ENCODE measurements at places on chromosomes 3 and 15.

- no peak for DNase-seq
Observed at GRCh38 chr3:149969110-149969939, 1.4 kb downstream of the PFN2 start.

GRCh38 chr3:35042210-35042991 is 596.9 kb upstream of the ARPP21 start:
- DNase-seq, result no peak

GRCh38 chr3:122403489-122403888 is 12.4 kb downstream of the WDR5B start:
- DNase-seq, result no peak

DNA sequence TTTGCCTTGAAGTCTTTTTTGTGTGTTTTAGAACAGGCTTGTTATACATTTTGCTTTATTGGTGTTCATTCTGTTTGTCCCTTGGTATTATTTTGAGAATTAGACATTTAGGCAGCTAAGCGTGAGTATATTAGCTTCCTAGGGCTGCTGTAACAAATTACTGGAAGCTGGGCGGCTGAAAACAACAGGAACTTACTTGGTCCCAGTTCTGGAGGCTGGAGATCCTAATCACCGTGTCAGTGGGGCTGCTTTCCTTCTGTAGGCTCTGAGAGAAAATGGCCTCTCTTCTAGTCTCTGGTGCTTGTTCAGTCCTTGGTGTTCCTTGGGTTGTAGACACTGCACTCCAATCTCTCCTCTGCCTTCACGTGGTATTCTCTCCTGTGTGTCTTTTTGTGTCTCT is 142.3 kb downstream of the KLHL25 start:
- no peak for DNase-seq

DNA sequence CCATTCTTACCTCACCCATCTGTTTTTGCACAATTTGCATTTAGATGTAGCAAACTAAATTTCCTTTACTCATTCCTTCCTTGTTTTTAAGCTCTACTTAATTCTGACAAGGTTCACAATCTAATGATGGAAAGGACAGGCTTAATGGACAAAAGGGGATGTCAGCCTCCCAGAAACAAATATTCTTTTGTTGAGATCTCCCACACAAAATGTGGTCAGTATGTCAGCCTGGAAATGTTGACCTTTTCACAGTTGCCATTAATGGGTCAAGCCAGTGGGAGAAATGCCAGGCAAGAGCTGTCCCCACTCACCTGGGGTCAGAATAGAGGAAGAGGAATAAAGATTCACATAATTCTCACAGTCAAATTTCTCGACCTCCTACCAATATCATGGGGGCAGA is 27.0 kb downstream of the WWTR1 start:
- no peak for DNase-seq

DNA sequence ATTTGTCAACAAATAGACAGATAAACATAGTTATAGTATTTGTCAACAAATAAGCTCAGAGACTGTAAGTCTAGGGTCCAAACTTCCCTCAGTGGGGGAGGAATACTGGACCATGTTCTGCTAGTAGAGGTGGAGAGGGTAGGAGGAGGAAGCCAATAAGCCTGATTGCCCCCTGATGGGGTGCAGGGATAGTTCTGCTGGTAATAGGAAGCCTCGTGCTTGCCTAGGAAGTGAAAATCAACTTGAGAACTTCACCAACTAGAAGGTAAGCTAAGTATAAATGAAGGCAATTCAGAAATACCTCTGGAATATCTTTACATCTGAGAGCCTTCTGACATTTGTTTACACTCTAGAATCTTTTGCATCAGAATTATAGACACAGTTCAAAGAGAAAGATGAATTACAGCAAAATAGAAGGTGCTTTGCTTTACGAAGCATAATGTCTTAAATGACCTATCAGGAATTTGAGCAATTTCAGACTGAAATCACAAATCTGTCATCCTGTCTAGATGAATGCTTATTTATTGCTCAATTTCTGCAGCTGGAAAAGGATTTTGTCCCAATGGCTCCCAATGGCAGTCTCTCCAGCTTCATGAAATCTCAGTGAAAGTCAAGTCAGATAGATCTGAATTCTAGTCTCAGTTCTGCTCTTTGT is 225.6 kb upstream of the TBC1D5 start:
- no peak for DNase-seq

DNA sequence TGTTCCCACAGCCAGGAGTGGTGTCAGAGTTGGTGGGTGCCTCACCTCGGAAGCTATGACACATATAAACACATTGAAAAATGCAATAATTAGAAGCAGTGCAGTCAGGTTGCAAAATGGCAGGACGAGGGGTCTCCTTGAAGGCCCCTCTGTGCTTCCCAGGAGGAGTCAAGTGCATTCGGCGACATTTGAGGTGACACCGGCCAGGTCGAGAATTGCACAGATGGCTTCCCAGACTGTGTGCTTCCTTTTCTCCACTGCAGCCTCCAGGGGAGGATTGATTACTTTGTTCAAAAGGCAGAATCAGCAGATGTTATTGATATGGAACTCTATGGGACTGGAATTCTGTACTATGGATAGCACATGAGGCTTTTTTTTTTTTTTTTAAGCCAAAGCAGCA is 163.2 kb downstream of the MINAR1 start:
- DNase-seq, result no peak

- no peak for DNase-seq
Observed at GRCh38 chr3:8143186-8143585, 358.4 kb upstream of the LMCD1 start.

GRCh38 chr3:26682406-26682805 is 59.8 kb downstream of the LRRC3B start:
- no peak for DNase-seq

DNA sequence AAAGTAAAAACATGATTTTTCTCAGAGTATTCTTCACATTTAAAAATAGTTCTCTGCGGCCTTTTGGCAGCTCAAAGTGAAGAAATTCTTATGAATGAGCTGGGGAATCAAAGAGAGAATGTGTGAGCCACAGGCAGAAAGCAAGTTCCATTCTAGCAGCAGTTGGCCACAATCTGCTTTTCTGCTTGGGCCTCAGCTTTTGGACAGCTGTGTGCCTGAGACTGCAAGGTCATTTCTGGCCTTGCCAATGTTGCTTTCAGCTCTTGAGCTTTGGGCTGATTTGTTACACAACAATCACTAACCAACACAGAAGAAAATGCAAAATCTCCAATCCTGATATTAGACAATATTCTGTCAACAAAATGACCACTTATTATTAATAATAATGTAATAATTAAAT is 14.4 kb upstream of the TM4SF4 start:
- no peak for DNase-seq

GRCh38 chr3:10762116-10762515 is 53.9 kb upstream of the SLC6A11 start:
- DNase-seq, result no peak

DNA sequence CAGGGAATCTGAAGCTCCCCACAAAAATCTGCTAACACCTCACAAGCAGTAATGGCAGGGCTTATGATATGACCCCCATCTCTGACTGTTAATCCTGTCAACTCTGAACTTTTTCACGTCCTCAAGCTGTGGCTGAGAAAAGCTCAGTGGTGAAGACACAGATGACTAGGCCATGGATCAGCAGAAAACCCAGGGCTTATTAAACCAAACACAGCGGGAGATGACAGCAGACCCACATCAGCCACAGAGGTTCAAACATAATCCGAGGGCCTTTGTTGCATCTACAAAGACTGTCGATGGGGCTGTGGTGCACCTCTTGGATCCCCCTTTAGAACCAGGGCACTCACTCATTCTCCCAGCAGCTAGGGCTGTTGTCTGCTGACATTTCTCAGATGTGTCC is 50.4 kb downstream of the GLB1 start:
- DNase-seq, result no peak

DNA sequence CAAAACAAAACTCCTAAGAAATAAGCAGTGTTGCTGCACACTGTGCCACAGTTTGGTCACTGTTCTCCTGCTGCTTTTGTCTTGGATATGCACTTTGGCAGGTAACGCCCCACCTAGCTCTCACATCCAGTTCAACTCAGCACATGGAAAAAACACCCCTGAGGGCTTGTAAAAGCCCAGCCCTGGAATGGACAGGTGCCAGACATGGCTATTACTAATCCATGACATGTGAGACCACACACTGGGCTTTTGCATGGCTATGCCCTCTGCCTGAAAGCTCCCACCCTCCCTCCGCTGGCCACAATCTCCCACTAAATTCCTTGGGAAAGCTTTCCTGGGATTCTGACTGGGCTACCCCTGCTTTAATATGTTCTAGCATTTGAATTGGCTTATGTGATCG is 24.7 kb upstream of the ZBED2 start:
- DNase-seq, result no peak

- DNase-seq, result no peak
Observed at GRCh38 chr3:132037056-132037455, 2.2 kb upstream of the CPNE4 start.

- no peak for DNase-seq
Observed at GRCh38 chr3:194585880-194586281, 47.3 kb downstream of the TMEM44 start.

GRCh38 chr15:69625328-69625727 is 172.7 kb downstream of the RPLP1 start:
- DNase-seq, result no peak

DNA sequence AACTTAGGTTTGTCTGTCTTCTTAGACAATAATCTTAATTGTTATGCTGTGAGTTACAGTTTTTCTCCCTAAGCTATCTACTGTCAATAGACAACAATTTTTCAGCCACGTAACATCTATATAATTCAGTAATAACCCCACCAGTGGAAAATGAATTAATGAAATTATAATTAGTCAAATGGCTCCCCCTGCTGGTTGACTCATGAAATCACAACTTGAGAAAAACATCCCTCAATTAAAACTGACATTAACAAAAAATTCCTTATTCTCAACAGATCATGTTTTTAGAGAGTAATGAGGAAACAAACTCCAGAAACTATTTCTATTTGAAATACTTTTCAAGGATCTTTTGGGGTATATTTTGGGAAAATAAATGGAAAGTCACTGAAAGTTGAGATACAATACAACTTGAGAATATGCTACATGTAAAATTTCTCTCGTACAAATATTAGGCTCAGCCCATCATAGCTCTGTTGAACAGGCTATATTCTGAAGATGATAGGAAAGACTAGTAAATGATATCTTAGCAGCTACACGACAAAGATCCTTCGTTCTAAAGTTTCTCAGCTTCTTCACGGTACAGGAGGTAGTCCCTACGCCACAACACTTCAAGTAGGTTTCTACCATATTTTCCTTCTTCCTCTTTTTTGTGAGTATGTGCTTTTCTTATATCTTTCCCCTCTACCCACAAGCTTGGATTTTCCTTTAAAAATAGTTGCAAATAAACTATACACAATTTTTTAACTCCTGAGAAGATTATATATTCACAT is 20.7 kb downstream of the PPP1R2 start:
- DNase-seq, result no peak

GRCh38 chr3:127762077-127762786 is 60.1 kb downstream of the MGLL start:
- DNase-seq, result no peak

- DNase-seq, result no peak
Observed at GRCh38 chr15:38019066-38019465, 84.6 kb downstream of the TMCO5A start.

- DNase-seq, result no peak
Observed at GRCh38 chr3:55884066-55884465, 397.0 kb upstream of the WNT5A start.

- no peak for DNase-seq
Observed at GRCh38 chr15:76056931-76057330, 2.9 kb upstream of the TMEM266 start.

GRCh38 chr3:12436514-12437220 is 47.6 kb upstream of the TSEN2 start:
- no peak for DNase-seq

DNA sequence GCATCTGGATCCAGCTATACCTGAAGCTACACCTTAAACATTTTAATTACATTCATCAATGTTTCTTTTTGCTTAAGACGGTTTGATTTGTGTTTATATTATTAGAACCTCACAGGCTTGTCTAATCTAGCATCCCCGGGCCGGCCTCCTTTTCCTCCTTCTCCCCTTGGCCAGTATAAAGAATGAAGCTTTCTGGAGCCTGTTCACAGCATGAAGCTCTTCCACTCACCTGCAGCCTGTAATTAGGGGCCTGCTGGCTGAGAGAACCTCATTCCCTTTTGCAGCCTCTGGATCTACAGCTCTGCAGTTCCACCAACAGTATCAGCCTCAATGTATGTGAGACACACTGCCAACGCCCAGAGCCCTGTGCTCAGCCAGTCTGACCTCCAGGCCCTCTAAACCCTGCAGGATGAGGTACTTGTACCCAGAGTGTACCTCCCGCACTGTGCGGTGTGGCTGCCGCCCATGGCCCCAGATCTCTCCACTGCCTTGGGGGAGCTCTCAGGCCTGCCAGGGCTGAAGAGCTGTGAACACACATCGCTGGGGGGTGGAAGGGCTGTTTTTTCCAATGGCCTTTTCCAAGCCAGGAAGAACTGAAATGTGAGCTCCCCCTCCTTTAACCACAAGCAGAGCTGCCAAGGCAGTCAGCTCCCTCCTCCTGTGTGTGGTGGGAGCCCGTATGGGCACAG is 114.7 kb upstream of the ALDH1A3 start:
- no peak for DNase-seq

- no peak for DNase-seq
Observed at GRCh38 chr3:17577796-17578520, 164.5 kb downstream of the TBC1D5 start.

DNA sequence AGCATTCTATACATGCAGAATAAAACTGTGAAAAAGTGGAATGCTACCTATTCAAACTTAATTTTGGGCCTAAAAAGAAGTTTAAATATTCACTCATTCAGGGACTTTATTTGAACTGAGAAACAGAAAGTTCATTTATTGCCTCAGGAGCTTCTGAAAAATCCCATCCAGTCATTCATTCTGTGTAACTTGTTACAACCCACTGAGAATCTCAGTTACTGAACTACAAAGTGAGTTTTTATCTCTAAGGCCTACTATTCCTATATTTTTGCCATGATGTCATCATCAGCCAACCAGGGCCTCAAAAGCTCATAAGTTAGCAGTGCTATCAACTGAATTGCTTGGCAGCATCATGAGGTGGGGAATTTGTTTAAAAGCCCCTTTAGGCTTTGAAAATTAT is 98.0 kb upstream of the BOC start:
- no peak for DNase-seq

DNA sequence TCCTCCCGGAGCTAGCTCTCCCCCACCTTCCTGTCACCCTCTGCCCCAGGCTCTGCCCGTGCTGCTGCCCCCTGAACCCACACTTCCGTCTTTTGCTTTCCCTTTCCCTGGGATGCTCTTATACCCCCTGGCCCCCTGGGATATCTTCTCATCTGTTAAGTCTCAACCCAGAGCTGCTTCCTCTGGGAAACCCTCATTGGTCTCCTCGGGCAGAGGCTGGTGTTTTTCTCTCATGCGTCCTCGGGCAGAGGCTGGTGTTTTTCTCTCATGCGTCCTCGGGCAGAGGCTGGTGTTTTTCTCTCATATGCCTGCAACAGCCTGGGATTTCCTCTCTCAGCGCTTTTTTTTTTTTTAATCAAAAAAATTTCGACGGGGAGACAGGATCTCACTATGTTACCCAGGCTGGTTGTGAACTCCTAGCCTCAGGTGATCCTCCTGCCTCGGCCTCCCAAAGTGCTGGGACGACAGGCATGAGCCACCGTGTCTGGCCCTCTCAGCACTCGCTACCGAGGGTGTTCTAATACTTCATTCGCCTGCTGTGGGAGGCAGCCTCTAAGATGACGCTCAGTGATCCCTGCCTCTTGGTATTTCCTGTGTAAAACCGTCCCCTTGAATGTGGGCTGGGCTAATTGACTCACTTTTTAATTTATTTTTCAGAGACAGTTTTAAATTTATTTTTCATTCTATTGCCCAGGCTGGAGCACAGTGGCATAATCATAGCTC is 62.7 kb upstream of the TFRC start:
- DNase-seq, result no peak
